SK-N-SH (cell line): ENCODE measurements at places on chromosomes 12 and 14.

GRCh38 chr12:22234561-22234960 lies 99.9 kb downstream of the ST8SIA1 start:
- no peak for DNase-seq

DNA sequence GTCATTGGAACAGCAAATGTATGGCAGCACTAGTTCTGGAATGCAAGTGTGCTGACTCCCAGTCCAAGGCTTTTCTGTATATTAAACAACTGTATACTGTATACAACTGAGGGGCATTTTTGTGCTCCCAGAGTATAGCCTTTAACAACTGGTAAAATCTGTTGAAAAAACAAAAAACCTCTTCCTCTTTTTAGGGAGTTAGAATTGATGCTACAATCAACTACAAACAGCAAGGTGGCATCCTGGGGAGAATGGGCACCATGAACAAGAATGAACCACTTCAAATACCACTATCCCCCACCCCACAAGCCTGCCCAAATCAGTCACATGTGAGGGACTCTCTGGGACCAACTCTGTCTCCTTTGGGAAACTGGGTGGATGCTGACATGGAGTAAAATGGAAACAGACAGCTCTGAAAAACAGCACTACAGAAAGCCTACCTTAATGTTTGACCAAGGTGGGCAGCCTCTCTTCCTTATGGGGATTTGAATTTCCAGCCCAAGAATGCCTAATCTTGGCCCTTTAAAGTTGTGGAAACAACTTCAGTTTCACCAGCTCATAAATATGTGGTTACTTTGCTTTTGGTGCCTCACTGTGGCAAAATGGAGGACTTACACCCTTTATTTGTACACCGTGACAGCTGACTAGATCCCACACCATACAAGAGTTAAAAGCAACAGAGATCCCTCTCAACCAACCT lies 7.5 kb downstream of the VTI1B start:
- peak; percentile 59 for DNase-seq

- DNase-seq: no peak
Measured at GRCh38 chr12:107200394-107200793, 107.0 kb upstream of the CRY1 start.

DNA sequence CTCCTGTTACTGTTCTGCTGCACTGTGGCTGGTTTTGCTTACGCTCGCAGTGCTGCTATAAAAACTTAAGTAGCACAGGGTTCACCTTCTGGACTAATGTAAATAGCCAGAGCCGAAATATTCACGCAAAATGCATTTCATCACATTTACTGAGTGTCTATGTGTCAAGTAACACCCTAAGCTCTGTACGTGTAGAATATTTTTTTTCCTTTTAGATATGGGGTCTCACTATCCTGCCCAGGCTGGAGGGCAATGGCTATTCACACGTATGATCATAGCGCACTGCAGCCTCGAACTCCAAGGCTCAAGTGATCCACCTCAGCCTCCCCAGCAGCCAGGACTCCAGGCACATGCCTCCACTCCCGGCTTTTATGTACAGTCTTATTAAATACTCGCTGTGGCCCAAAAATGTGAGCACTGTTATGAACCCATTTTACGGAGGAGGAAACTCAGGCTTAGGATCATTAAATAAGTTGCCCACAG lies 60.8 kb upstream of the RIMBP2 start:
- no peak for DNase-seq

GRCh38 chr14:54356172-54356571 lies 40.6 kb upstream of the CDKN3 start:
- no peak for DNase-seq

DNA sequence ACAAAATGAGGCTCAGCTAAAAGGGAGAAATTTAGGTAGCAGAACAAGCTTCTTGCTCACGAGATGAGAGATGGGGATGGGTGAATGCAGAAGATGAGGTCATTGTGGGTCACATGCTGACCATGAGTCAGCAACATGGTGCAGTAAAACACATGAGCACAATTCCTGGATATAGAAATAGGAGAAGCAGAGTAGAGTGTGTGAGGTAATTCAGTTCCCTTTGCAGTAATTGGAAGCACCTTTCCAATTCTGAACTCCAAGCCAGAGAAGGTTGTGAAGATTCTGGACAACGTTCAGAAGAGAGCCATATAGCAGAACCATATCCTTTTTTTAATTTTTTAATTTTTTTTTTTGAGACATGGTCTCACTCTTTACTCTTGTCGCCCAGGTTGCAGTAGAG lies 62.0 kb upstream of the LMNTD1 start:
- DNase-seq: no peak

GRCh38 chr14:87899228-87899627 lies 93.8 kb downstream of the GALC start:
- DNase-seq: peak; percentile 6
